Activated CD4-positive, alpha-beta T cell treated with anti-CD3 and anti-CD28 coated beads for 1 hour (primary cell): ENCODE measurements at places on chromosomes 6 and 20.

- DNase-seq = peak; percentile 39
These were observed 345.9 kb downstream of the TAF4 start for GRCh38 chr20:61719691-61720347.

GRCh38 chr6:3912361-3913076 lies 63.3 kb downstream of the FAM50B start:
- no peak for DNase-seq

GRCh38 chr6:24996269-24996836 lies 60.6 kb upstream of the RIPOR2 start:
- DNase-seq = no peak

- no peak for DNase-seq
These were observed 136.0 kb upstream of the SGK1 start for GRCh38 chr6:134453792-134454510.

- DNase-seq = no peak
These were observed 645.0 kb downstream of the PHF3 start for GRCh38 chr6:64280569-64280968.

- DNase-seq = no peak
These were observed 217.7 kb downstream of the TAF4 start for GRCh38 chr20:61847986-61848385.

- peak; percentile 42 for DNase-seq
These were observed 709 bp downstream of the SCAND1 start for GRCh38 chr20:35953387-35954199.

GRCh38 chr6:142542704-142543233 lies 241.0 kb downstream of the ADGRG6 start:
- no peak for DNase-seq

DNA sequence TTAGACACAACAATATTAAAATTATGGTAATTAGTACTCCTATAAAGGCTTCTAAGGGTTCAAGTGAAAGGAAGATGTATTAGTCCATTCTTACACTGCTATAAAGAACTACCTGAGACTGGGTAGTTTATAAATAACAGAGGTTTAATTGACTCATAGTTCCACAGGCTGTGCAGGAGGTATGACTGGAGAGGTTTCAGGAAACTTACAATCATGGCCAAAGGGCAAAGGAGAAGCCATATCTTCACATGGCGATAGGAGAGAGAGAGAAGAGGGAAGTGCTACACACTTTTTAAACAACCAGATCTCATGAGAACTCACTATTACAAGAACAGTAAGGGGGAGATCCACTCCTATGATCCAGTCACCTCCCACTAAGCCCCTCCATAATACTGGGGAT lies 52.9 kb downstream of the TINAG start:
- DNase-seq = no peak

DNA sequence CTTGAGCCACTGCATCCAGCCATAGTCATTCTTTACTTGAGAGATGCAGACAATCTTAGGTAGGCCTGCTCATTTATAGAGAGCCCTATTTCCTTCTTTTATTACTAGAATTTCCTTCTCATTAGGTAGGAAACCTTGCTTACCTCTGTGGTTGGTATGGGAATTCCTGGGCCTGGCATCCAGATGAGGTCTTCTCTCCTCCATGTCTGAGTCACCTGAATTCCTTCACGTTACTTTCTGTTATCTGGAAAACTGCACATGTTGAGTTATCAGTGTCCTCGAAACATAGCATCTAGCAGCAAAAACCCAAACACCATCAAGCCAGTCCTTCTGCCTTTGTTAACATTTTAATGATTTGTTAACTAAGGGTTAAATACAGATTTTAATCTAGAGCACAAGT lies 2.2 kb downstream of the ZNFX1 start:
- no peak for DNase-seq

DNA sequence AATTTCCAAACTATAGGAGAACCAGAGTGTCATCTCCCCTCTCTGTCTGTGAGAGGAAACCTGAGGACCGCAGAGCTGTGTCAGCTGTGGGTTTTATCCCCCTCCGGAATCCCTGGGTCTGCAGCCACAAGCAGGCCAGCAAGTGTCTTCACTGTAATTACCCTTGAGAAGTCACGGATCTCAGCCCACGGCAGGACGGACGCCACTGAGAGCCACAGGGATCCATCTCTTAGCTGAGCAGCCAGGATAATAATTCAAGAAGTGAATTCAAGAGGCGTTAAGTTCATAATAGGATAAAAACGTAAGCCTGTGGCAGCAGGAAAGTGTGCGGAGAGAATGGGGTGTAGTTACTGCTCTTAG lies 37.0 kb downstream of the DLL1 start:
- no peak for DNase-seq

DNA sequence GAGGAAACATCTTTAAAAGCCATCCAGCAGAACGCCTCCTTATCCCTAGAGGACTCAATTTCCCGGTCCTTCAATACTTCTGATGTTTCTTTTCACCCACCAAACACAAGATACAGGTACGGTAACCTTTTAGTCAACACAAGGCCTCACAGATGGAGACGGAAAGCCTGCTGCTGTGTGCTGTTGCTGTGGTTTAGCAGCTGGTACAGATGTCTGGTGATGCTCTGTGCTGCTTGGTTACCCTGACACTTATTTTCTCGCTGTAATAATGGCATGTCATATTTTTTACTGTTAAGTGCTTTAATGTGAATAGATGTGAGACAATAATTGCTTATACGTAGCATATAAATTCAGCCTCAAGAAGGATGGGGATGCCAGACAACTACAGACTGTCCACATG lies 25.3 kb downstream of the GMDS start:
- DNase-seq = no peak

DNA sequence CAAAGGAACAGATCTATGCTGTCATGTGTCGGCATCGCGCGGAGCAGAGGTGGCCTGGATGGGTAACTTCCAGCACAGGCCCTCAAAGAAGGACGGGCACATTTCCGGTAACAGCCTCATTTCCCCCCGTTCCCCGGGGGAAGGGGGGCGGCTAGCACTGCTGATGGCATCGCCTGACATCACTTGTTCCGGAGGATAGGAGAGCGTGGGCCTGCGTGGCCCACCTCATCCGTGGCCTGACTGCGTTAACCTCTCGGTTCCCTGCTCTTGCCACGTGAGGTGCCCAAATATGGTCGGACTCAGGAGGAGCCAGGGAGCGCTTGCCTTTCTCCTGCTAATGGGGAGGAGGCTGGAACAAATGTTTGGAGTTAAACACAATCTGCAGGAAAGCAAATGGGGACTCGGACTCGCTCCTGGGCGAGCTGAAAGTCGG lies at the start of gene AKAP12:
Gene AKAP12 (plus strand): TSS at position 365 of the 433 bp plus-strand sequence. CDS start 596 bp downstream, outside the sequence.
- DNase-seq = no peak

DNA sequence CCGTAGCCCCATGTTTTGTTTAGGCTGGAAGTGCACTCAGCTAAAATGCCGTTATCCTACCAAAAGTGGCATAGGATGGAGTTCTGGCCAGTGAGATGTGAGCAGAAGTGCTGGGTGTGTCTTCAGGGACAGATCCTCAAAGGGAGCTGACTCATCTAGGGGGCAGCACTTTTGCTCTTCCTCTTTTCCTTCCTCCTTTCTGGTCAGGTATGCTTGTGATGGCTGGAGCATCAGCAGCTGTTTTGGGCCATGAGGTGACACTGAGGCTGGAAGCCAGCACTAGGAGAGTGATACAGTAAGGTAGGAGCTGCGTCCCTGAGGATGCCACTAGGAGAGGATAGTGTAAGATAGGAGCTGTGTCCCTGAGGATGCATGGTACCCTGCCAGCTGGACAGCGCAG lies 4.6 kb upstream of the OSBPL2 start:
- no peak for DNase-seq

- no peak for DNase-seq
These were observed 198.0 kb downstream of the FARS2 start for GRCh38 chr6:5459346-5459745.

DNA sequence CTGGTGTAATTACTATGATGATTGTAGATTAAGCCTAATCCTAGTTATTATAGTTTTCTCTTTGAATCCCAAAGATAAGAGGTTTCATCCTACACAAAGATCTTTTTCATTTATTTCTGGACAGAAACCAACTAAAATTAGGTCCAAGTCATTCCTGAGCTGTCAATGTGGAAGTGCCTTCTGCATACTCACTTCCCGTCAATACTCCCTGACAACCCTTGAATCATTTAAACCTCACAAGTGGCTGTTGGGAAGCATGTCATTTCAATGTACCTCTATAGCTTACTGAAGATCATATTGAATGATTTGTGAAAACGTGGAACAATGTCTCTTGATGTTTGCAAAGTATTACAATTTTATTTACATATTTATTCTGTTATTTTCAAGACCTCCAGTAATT lies 274.1 kb downstream of the HACE1 start:
- no peak for DNase-seq

GRCh38 chr20:59406446-59406845 lies 106.0 kb downstream of the EDN3 start:
- DNase-seq = no peak

DNA sequence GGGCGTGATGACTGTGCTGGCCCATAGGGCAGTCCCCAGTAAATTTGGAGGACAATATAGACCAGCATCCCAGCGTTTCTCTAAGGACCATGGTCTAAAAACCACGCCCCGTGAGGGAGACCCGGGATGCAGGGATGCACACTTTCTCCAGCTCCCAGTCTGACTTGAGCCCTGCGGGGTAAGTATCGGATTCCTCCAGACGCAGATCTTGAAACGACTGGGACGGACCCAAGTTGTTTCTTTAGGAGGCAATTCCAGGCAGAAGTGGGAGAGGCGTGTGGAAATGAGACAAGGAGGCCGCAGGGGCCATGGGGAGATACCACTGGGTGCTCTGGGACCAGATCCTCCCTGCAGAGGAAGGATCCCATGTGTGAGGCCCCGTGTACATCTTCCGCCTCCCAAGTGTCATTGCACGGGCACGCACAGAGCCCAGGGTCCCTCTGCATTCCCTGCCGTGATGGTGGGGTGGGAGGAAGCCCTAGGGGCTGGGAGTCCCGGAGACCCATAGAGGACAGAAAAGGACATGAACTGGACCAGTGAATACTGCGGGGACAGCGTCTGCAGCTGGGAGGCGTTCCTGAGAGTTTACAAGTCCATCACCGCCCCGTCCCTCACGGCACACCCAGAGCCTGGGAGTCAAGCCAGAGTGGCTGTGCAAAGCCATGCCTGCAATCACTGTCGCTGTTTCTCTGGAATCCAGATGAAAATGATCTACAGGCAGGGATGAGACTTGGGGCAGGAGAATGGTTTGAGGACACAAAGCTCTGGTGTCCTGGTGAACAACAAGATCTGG lies 522.9 kb downstream of the CDH26 start:
- no peak for DNase-seq

- DNase-seq = no peak
These were observed 20.0 kb upstream of the GFOD1 start for GRCh38 chr6:13507306-13507860.

DNA sequence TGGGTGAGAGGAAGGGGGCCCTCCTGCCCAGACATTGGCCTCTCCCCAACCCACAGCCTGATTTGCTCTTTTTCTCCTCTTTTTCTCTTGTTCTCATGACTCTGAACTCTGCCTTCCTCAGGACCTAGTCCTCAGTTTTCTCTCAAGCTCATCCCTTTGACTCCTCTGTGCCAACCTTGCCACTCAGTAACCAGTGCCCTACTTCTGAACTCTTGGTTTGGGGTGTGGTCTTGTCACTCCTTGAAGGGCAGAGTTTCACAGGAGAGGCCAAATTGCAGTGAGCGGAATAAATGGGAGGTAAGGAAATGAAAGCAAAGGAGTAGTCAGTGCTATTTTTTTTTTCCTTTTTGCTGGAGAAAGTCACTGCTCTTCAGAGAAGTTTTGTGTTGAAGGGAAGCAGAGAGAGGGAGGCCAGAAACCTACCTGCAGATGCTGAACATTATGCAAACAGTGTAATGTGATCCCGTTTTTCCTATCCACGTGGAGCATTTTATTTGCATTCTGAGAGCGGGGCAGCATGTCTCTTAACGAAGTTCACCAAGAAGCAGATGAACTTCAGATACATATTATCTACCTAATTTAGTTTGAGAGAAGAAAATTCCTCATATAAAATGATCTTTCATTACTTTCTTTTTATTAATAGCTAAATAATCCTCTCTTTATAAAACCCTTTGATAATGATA lies 26.9 kb downstream of the CFAP61 start:
- DNase-seq = no peak

GRCh38 chr6:39197922-39198500 lies 31.3 kb downstream of the KCNK5 start:
- no peak for DNase-seq

- no peak for DNase-seq
These were observed 65.8 kb upstream of the SOX4 start for GRCh38 chr6:21527731-21528130.

GRCh38 chr6:142165227-142165626 lies 18.2 kb downstream of the VTA1 start:
- no peak for DNase-seq

DNA sequence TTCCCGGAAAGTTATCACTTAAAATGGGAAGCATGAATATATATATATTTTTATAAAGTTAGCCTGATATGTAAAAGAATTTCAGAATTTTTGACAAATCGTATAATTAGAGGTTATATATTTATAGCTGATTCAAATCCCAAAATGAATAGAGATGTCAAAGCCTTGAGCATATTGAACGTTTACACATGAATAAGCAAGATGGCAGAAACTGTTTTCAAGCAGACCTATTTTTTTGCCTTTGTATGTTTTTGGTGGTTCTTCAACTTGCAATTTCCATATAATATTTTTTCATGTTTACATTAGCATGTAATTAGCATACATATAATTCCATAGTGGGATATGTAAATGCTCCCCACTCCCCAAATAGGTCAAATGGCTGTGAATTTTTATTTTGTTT lies 189.9 kb downstream of the PRL start:
- DNase-seq = no peak
